Activated T-cell treated with anti-CD3 and anti-CD28 coated beads, Interleukin-2, amount 50 U/mL, for 1 hour (primary cell): ENCODE measurements at places on chromosomes 7 and 10.

DNA sequence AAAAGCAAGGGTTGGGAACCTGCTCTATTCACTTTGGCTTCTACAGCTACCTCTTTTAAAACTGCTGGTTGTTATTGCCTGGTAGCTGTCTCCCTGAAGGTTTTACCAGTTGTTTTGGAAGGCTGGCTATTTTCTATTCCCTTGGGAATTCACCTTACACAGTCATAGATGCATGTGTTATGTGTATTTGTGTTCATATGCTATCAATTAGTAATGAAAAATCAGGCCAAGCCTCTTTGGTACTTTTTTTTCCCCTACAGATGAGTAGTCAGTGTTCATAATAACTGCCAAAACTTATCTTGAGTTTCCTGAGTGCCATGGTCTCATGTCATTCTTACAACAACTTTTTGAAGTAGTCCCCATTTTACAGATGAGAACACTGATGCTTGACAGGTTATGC is 738.0 kb upstream of the GALNT17 start:
- DNase-seq = no peak

GRCh38 chr10:91201213-91201996 is 19.1 kb upstream of the PCGF5 start:
- DNase-seq = no peak

DNA sequence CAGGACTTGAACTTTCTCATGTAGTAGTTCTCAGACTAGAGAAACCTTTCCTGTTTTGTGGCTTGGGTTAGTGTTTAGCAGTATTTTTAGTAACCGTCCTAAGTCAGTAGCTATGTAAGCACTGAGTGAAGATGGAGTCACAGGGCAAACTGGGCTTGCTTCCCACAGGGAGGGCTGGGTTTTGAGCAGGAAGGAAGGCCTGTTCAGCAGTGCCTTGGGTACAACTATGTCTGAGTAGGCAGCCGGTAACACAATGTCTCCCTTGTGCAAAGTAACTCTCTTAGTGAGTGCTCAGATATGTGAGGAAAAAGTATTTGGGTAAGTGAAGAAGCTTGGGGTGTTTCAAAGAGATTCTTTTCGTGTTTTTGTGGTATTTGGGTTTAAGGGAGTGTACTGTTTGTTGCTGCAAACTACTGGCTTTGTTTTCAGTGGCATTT is 96.4 kb downstream of the CCSER2 start:
- no peak for DNase-seq

GRCh38 chr10:78875331-78875877 is 193.4 kb upstream of the ZMIZ1 start:
- DNase-seq = no peak

GRCh38 chr10:120606051-120606764 is 149.2 kb downstream of the PLPP4 start:
- no peak for DNase-seq

- DNase-seq = no peak
Observed at GRCh38 chr10:111275091-111275490, 198.3 kb downstream of the ADRA2A start.

GRCh38 chr7:39666562-39666961 is 43.2 kb downstream of the RALA start:
- no peak for DNase-seq

GRCh38 chr7:136883046-136883445 is 14.6 kb downstream of the CHRM2 start:
- DNase-seq = no peak

DNA sequence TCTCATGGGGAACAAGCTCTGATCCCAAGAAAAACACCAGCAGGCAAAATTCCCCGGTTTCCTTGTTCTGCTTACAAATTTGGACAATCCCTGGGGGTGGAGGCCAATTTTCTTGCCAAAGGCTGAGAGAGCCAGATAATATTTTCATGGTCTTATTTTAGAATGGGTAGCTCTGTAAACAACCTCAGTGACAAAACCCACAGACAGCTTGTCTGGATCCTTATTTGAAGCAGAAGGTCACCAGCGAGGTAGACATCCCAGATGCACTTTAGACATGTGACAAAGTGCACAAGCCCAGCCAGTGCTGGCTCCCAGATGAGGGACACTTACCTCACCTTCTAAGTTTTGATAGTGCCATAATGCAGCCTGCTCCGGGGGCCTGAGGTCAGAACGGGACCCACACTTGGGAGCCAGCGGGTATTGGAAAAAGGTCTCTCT is 102.6 kb upstream of the DDC start:
- no peak for DNase-seq

GRCh38 chr7:25686493-25686892 is 458.2 kb upstream of the NPVF start:
- DNase-seq = no peak

DNA sequence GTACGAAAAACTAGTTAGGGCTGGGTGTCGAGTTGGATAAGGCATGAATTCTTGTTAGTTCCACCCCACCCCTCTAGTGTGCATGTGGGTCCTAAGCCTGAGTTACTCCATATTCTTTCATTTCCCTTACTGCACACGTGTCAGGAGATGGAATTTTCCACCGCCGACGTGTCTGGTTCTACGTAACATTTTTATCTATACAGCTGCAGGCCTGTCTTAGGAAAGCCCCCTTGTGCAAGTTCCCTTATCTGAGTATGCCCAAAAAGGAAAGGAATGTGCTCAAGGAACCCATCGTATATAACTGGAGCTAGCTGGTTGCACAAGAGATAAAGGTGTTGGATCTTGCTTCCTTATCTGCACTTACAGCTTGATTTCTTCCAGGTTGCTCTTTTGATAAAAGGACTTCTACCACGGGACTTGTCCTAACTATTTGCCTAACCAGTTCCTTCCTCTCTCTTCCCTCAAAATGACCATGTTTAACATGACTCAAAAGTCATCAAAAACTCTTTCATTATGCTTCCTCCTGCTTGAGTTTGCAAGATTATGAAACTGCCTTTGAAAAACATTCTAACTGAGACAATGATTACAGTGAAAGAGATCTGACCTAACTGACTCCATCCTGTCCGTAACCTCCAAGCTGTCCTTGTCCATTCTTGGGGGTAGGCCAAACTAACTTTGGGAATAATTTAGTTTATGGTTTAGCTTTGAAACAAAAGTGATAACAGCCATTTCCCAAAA is 181.4 kb downstream of the AKR1D1 start:
- DNase-seq = no peak

GRCh38 chr10:52949899-52950298 is 177.3 kb upstream of the MBL2 start:
- no peak for DNase-seq

DNA sequence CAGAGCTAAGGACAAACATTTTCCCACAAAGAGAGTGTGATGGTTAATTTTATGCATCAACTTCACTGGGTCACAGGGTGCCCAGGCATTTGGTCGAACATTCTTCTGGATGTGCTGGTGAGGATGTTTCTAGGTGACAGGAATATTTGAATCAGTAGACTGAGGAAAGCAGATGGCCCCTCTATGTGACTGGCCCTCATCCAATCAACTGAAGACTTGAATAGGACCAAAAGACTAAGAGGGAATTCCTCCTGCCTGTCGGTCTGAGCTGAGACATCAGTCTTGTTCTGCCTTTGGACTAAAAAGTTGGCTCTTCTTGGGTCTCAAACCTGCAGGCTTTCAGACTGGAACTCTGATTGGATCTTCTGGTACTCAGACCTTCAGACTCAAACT is 44.4 kb downstream of the AFAP1L2 start:
- DNase-seq = no peak

DNA sequence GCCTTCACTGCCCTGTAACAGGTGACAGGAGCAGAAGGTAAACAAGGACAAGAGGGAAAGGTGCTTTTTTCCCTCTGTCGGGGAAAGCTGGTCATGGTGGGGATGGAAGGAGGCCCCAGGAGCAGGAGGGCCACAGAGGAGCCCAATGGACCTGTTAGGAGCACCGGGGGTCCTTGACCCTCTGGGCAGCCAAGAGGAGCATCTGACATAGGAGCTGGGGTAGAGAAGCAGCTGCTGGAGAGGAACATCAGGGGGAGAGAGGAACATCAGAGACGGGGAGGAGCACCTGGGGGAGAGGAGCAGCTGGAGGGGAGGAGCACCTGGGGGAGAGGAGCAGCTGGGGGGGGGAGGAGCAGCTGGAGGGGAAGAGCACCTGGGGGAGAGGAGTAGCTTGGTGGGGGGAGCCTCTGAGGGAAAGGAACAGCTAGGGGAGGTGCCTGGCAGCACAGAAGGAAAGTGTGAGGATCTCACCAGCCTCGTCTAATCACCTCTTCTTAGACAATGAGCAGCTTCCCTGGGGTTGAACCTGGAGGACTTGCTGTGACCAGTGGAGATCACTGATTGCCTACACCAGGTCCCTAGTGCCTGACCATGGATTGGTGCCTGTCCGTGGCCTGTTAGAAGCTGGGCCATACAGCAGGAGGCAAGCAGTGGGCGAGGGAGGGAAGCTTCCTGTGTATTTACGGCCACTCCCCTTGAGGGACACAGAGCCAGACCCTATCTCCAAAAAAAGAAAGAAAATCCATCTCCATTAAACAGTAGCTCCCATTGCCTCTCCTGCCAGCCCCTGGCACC is 37.6 kb downstream of the JAKMIP3 start:
- no peak for DNase-seq

DNA sequence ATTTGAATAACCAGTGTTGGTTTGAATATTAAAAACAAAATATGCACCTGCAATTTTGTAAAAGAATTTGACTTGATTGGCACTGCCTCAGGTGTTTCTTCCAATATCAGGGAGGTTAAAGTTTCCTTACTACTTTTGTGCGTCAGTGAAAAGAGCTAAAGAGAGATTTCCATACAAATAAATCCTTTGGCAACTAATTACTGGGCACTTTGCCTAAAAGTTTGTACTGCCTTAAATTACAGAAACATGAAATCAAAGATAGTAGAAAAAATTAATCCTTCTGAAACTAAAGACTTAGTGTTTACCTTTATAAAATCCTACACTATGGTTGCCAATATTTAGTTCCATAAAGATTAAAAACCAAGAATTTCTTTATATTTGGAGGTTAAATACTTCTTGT is 72.5 kb downstream of the DNAJB9 start:
- DNase-seq = no peak
